Activated CD8-positive, alpha-beta T cell treated with anti-CD3 and anti-CD28 coated beads for 36 hours (primary cell): ENCODE measurements at places on chromosomes 5 and 9. TPM values are rescaled to one million over a fixed set of nuclear protein-coding genes. Genes with fewer than 3 reads are reported as not detected.

Gene CDX1
- total RNA-seq, result not detected

Gene TCF7
- 50.3 TPM for total RNA-seq

Gene TTC23L
- 0.22 TPM for total RNA-seq

Gene UGT3A1
- total RNA-seq, result not detected

Gene TMEM252
- not detected for total RNA-seq

Gene PRR16
- not detected for total RNA-seq

Gene HAVCR1
- total RNA-seq, result not detected

Gene CCDC152
- 10.8 TPM for total RNA-seq

Gene NUTM2G
- not detected for total RNA-seq

Gene NKD2
- total RNA-seq, result 2.3 TPM

Gene LHX3
- total RNA-seq, result not detected

Gene ARID3C
- total RNA-seq, result 0.29 TPM

Gene FRRS1L
- total RNA-seq, result not detected

- DNase-seq, result peak; percentile 86
Observed at GRCh38 chr9:93132946-93133680, 938 bp downstream of the NINJ1 start.

- DNase-seq, result no peak
Observed at GRCh38 chr9:100730086-100730485, 152.2 kb downstream of the CAVIN4 start.

- peak; percentile 43 for DNase-seq
Observed at GRCh38 chr5:56123531-56124243, 109.4 kb downstream of the ANKRD55 start.

DNA sequence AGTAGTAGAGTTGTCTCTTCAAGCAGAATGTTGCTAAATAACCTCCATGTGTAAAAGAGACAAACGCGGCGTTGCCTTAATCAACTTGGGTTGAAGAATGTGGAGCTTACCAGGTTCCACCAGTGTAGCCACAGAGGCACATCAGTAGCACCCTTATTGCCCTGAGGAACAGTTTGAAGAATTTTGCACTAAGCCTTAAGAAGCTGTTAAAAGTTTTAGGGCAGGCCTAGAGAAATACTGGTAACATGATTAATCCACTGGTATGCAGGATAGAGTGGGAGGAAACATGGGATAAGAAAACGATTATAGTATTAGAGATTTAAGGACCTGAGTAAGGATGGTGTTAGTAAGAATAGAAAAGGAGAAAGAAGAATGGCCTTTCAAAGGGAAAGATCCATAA, 100.6 kb downstream of the ZCCHC7 start:
- DNase-seq, result no peak

- DNase-seq, result no peak
Observed at GRCh38 chr5:31194892-31195555, 1.5 kb downstream of the CDH6 start.

- DNase-seq, result no peak
Observed at GRCh38 chr5:133930813-133931090, 37.7 kb downstream of the C5orf15 start.

GRCh38 chr5:60260658-60261057, 367.1 kb upstream of the PDE4D start:
- no peak for DNase-seq

GRCh38 chr5:74624931-74625505, 15.5 kb downstream of the ENC1 start:
- DNase-seq, result no peak

DNA sequence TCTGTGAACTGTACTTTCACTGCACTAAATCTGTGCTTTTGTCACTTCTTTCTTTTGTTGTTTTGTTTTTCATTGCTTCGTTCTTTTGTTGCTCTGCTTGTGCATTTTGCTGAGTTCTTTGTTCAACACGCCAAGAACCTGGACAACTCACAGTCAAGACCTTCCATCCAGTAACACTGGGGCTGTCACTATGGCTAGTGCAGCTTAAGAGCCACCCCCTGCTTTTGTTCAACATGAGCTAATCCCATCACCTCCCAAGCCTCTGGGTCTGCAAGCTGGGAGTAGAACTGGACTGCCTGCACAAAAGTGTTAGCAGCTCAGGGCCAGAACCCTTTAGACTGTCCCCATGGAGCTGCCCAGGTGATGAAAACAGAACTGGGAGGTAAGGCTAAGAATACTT, 143.7 kb downstream of the SYK start:
- no peak for DNase-seq

GRCh38 chr5:179825655-179826182, 5.0 kb downstream of the SQSTM1 start:
- no peak for DNase-seq

GRCh38 chr9:14715102-14715501, 7.4 kb downstream of the CER1 start:
- DNase-seq, result no peak

DNA sequence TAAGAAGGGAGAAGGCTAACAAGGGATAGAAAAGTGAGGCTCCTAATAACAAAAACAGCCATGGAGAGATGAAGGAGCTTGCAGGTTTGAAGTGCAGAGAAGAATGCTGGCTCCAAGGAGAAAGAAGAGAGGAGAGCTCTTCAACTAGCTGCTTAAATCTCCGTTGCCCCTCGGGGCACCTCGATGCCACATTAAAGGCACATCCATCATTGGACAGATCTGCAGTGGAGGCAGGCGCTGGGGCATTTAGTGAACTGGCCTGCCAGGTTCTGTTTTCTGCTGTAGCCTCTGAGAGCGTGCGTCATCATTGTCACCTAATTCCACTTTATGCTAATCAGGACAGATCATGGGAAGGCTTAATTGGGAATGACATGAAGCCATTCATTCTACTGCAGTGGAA, 1426.2 kb upstream of the WWC1 start:
- no peak for DNase-seq

DNA sequence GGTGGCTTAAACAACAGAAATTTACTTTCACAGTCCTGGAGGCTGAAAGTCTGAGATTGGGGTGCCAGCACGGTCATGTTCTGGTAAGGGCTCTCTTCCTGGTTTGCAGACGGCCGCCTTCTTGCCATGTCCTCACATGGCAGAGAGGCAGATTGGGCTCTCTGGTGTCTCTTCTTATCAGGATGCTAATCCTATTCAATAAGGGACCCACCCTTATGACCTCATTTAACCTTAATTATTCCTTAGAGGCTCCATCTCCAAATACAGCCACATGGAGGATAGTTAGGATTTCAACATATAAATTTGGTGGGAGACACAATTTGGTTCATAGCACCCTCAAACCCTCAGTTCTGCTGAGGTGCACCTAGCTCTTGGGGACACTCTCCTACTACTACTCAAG, 180.4 kb downstream of the DAB2IP start:
- DNase-seq, result no peak

DNA sequence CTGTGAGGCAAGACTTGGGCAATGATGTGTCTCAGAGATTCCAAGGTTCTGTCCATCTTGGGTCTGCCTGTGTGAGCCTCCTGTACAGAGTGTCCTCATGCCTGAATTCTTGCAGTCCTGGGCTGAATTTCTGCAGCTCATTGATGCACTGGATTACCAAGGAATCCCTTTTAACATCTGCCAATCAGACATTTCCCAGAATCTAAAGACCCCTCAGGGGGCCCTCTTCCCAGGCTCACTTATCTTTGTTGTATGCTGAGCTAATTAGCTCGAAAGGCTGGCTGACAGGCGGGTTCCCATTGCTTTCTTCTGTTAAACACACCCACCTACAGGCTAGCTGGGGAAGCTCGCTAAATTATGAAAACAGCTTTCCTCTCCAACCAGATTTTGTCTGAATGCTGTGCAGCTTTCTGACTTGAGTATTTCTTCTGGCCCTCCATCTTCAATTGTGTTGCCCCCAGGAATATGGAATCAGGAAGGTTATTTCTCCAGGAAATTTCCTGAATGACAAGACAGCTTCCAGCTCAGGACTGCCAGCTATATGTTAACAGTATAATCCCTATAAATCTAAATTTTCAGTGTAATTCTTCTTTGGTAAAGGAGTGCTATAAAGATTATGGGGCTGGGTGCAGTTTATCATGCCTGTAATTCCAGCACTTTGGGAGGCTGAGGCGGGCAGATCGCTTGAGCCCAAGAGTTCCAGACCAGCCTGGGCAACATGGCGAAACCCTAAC, at the start of gene LIX1:
Gene LIX1 (minus strand): TSS at position 91 of the 734 bp plus-strand sequence. CDS start 35 bp downstream, at position 56.
- peak; percentile 57 for DNase-seq

DNA sequence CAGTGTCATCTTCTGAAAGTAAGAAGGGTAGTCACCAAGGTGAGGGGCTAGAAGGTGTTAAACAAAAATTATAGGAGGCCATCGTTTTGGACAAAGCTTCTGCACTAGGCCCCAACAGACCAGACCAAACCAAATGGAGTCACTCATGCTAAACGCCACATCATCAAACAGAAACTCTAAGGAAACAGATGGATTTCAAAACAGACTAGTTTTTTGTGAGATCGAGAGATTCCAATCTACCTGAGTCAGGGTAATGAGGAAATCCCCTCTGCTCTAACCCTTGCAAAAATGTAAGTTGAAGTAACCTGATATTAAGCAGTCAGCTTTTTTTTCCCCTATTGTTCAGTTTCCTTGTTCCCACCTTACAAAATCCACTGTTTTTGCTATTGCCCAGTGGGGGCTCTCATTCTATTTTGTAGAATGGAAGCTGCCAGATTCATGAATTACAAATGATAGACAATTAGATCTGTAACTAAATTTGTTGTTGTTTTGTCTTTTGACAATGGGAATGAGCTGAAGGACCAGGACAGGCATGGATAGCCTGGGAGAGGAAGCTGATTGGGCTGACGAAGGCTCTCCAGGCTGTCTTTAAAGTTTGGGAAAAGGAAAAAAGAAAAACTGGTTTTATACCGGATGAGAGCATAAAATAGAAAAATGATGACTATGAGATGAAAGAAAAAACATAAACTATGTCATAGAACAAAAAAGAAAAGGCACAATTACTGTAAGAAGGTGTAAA, 94.7 kb upstream of the ADAMTSL1 start:
- DNase-seq, result no peak

- DNase-seq, result no peak
Observed at GRCh38 chr9:2396622-2397285, 224.8 kb upstream of the VLDLR start.

DNA sequence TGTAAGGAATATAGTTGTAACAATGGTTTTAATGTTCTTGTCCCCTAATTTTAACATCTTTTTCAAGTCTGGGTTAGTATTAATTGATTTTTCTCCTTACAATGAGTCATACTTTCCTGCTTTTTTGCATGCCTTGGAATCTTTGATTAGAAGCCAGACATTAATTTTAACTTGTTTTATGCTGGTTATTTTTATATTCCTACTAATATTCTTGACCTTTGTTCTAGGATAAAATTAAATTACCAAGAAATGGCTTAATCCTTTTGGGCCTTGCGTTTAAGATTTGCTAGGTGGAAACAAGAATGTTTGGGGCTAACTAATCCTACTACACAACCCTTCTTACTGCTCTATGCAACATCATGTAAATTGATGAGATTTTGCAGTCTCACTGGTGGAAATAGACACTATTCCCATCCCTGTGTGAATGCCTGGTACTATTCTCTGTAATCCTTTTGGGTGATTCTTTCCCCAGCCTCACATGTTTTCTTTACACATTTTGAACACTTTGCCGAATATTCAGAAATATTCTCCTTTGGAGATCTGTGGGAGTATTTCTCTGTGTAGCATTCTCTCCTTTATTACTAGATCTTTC, 47.2 kb downstream of the ZCCHC7 start:
- DNase-seq, result no peak

GRCh38 chr5:28369418-28369817, 1331.0 kb upstream of the CDH9 start:
- no peak for DNase-seq

DNA sequence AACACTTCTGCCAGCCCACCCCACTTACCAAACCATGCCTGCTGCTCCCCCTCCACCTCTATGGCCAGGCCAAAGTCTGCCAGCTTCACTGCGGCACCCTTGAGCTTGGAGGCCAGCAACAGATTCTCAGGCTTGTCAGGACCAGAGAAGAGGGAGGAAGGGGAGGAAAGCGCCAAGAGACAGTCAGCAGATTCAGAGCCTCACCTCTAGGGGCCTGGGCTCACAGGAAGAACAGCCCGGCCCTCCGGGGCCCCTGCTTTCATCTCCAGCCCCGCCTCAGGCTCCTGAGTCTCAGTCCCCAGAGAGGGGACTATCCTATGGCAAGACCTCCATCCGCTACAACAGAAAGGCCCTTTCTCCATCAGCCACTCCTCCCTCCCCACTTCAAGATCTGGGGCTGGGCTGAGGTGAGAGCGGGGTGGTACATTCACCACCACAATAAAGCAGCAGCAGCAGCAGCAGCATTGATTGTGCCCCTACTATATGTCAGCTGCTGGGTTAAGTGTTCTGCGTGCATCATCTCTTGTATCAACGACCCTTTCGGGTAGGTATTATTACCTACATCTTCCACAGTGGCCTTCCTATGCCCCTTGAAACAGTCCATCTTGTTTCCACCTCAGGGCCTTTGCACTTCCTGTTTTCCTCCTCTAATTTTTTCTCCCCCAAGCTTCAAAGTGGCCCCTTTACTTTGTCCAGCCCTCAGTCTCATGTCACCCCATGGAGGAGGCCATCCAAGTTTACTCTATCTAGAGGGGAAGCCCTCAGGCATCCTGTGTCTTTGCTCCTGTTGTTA, 36.0 kb downstream of the CAMK2A start:
- DNase-seq, result no peak

DNA sequence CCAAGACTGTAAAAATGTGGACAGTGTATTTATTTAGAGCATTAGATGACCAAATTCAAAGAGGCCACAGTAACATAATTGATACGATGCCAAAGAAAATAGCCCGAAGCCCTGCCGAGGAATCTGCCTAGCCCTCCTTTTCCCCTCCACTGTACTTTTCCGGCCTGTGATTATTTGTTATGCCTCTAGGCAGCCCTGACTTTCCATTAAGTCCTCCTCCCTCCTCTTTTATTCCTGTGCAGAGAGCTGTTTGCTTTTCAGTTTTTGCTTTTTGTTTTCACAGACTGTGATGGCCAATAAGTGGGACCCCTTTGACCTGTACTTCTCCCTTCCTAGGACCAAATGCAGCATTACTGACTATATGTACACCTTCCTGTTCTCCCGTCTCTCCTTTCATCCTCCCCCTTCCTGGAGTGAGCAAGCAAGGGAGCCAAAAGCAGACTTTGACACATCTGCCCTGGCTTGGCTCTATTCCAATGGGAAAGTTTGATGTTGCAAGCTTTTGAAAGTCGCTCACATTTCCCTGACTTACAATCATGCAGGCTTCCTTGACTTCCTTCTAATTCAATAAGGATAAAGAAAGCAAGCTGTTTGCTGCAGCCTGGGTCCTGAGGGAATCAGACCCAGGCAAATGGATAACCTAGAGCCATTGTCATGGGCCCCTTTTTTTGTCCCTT, 76.1 kb downstream of the NREP start:
- DNase-seq, result no peak

- DNase-seq, result no peak
Observed at GRCh38 chr5:72598401-72599064, 91.3 kb upstream of the ZNF366 start.

DNA sequence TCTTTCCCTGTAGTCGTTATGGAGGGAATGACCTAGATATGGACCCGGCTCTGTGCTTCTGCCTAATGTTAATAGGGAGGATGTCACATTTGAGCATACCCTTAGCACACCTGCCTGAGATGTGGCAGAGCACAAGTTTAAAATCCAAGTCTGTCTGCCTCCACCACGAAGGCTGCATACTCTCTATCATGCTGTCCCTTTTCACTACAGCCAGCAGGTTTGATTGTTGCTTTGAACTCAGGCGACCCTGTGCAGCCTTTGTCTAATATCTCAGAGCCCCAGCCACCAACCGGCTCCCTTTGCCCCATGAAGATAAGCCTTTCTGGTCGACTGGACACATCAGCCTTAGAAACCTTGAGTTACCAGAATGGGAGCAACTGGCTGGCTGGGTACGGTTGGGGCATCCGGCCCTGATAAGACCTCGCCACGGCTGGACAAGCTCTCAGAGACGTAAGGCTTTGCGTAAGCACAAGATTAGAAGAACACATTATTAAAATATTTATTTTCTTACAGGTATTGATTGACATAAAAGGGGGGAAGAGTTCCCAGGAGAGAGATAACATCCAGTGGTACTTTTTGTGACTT, 222.0 kb upstream of the TRIM32 start:
- no peak for DNase-seq
